CD4-positive, alpha-beta memory T cell (primary cell): ENCODE measurements at places on chromosomes 3 and 15. TPM values are rescaled to one million over a fixed set of nuclear protein-coding genes. Genes with fewer than 3 reads are reported as not detected.

DNA sequence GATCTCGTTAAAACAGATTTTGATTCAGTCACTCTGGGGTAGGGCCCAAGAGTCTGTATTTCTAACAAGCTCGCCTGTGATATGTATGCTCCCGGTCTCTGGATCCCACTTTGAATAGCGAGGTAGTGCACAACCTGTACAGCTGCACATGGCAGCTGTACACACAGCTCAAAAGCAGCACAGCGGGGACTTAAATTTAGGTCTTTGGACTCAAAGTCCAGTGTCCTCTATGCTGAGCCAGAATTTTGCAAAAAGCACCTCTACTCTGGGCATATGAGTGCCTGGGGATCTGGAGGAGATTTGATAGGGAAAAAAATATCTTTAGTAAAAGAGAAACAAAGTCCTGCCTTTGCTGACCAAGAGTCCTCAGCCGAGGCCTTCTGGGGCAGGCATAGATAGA lies 83.1 kb downstream of the HMG20A start:
- no peak for DNase-seq

The TWF2 gene
- polyA plus RNA-seq = 124 TPM

DNA sequence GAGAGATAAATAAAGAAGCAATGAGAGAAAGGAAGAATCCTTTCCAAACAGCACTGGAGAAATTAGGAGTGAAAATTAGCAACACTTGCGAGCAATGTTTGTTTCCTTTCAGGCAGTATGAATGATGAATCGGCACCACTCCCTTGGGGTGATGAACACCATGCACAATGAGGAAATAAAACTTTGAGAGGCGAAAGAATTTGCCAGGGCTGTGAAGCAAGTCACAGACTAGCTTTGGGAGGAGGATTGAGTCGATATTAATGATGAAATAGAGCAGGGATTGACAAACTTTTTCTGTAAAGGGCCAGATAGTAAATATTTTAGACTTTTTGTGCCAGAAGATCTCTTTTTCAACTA lies 237.7 kb downstream of the AGBL1 start:
- no peak for DNase-seq

The UBAP1L gene
- polyA plus RNA-seq = 0.86 TPM

The SERPINI2 gene
- not detected for polyA plus RNA-seq

DNA sequence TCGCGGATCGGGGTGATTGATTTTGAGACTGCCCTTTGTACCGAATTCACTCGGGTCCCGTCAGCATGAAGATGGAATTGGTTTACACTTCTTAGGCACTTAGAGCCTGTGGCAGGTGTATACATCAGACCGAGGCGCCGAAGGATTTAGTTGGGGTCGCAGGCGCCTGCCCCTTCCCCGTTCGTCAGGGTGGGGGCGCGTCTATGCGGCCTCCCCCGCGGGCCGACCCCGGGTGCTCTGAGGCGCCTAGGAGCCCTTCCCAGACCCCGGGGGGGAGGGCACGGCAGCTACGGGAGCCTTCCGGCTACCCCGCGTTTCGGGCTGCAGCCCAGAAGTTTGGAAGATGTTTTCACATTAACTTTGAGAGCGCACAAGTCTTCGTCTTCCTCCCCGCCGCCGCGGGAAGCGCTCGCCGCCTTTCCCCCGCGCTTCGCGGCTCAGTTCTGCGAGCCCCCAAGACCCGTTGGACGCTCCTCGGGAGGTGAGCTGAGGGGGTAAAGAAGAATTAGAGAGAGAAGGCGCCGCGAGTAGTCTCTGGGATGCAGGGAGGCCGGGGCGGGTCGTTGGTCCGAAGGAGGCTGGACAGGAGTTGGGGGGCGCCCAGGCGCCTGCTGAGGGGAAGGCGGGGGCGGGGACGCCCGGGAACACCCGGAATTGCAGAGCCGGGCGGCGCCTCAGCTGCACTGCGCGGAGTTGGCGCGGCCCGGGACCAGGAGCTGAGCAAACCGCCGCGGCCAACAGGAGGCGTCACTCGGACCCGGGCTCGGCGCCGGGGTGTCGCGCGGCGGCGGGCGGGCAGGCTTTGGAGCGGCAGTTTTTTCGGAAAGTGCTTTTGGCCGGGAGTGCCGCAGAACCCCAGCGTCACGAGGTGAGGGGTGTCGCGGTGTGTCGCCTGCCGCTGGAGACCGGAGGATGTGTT lies 780 bp downstream of the TIPARP start:
- DNase-seq = peak; percentile 35

DNA sequence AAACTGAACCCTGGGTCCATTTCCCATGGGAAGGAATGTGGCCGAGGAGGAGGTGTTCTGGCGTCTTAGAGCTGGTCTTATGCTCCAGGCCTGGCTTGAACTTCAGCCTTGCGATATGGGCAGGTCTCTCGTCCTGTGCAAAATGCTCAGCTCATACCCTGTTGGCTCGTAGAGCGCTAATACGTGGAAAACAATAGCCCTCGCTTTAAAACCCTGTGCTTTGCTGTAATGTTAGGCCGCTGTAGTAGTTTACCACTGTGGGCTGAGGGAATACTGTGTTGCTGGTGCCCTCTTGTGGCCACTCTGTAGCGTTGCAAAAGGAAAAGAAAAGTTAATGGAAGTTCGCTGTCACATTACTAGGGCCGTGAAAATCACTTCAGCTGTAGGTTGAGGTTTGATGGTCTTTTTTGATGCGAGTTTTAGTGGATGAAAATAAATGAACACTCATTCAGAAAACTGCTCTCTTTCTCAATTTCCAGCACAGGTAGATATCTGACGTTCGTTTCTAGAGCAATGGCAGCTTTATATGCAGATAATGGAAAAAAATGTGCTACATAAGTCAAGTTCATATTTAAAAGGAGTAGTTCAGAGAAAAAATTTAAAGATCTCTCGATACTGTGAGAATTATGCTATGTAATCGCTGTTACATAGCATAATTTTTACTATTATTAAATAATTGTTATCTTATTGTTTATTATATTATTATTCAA lies 92.9 kb downstream of the MCTP2 start:
- peak; percentile 48 for DNase-seq

The WDR93 gene
- polyA plus RNA-seq = not detected

GRCh38 chr3:197858598-197858997 lies 67.5 kb downstream of the LRCH3 start:
- no peak for DNase-seq

- DNase-seq = no peak
Observed at GRCh38 chr3:195893916-195894465, 14.4 kb downstream of the TNK2 start.

The CPEB1 gene
- polyA plus RNA-seq = 0.39 TPM

The RGMA gene
- not detected for polyA plus RNA-seq

The SERINC4 gene
- 0.70 TPM for polyA plus RNA-seq

The ACSBG1 gene
- not detected for polyA plus RNA-seq

The TRH gene
- polyA plus RNA-seq = not detected

The KATNBL1 gene
- polyA plus RNA-seq = 45.8 TPM

The RBM6 gene
- polyA plus RNA-seq = 45.7 TPM

- DNase-seq = no peak
Observed at GRCh38 chr3:148344521-148344920, 353.2 kb upstream of the AGTR1 start.

DNA sequence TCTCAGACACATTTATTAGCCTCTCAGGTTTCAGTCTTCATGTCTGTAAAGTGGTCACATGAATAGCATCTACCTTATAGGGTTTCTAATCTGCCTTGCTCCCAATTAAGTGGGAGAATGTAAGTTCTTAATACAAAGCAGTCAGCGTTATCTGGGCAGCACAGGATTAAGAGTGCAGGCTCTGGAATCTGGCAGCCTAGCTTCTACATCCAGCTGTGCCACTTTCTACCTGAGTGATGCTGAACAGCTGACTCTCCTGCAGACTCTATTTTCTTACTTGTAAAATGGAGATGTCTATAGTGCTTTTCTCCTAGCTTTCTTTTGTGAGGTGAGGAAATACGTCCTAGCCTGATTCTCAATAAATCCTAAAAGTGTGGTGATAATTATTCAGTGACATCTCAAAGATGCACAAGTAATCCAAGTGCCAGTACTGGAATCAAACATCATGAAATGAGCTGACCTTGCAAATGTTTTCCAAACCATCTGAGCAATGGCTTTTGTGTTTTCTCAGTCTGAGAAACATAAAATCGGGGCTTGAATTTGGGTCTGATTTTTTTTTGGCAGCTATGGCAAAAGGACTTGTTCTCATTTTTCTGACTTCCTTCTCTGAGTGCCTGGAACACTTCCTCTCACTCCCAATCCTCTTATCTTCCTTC lies 232.2 kb upstream of the FEZF2 start:
- no peak for DNase-seq

DNA sequence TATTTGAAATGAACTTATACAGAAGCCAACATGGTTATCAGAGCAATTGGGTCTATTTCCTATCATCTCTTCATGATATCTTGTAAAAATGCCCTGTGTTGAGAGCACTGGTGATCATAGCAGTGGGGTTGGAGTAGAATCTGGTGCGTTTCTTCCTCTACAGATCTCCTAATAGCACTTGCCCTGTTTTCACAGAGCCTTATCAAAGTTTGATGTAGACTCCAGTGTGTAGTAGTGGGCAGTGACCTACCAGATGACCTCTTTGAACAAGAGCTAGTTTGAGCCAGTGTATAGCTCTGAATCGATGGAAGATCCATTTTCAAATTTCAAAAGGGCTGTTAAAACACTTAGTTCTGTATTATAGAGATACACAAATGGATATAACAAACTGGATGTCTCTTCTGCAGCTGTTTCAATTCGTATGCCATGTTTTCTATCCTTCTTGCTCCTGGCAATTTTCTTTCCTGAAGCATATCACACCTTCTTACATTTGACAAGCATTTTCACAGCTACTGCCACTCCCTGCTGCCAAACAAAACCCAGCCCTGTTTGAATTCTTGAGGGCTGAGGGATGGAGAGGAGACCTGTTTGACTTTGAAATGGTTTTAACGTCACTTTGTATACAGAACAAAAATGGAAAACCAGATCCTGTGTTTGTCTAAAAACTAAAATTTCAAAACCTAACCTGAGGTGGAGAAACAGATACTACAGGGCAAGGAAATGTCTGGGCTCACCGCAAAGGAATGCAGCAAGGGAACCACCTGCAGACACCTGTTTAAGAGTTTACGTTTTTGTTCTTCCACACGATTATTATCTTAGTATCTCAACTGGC lies 354.5 kb upstream of the TPRG1 start:
- DNase-seq = no peak

DNA sequence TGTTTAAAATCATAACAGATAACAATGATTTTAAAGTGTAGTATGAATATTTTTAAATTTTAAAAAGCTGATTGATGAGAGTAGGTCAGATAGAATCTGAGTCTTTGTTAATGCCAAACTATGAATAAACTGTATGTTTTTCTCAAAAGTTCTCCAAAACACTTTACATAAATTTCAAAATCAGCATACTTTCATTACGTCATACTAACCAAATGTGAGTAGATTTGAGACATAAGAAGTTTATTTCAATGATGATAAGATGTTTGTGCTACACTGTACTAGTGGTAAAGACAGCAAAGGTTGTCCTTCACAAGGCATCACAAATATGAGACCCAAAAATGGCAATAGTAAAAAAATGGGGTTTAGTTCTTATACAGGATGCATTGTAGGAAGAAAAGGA lies 1342.9 kb downstream of the SI start:
- no peak for DNase-seq

DNA sequence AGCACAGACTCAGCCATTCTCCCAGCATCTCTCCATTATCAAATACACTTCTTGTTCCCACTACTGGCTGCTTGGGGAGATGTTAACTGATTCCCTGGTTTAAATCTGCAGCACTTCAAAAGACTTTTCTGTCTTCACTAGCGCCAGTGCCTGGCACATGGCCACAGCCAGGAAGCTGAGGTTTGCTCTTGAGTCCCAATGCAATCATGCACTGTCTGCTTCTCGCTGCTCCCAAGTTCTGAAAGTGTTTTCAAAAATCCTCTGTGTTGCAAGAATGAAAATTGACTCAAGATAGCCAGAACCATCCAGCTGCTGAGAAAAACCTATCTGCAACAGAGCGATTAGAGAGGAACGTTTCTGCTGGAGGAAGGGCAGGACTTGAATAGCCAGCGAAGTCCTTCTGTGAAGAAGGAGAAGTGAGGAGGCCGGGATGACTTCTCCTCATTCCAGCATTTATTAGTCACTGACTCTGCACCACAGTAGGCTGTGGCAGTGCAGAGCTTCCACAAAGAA lies 358.4 kb upstream of the NR2F2 start:
- DNase-seq = no peak

DNA sequence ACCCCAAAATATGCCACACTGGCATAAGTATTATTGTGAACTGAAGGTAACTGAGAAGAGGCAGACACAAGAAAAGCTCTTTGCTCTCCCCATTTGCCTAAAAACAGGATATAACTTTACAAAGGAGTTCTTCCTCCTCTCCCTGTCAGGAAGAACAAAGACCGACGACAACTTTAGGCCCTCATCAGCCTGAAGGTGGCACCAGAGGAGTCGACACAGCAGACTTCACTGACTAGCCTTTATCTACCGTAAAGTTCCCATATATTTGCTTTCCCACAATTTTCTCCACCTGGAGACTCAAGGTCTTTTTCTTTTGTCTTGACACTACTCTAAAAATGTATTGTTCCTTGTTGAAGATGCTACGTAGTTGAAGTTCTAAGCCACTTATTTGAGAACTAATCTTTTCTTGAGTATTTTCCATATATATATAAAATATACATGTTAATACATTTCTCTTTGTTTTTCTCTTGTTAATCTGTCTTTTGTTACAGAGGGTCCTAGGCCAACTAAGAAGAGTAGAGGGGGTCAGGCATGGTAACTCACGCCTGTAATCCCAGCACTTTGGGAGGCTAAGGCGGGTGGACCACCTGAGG lies 16.2 kb upstream of the XIRP1 start:
- peak; percentile 39 for DNase-seq

GRCh38 chr3:168467115-168467714 lies 371.5 kb upstream of the GOLIM4 start:
- no peak for DNase-seq
